Activated T-helper 1 cell treated with anti-CD3 and anti-CD28 coated beads, Interleukin-2, amount 50 U/mL, for 16 hours (primary cell): ENCODE measurements at places on chromosomes 11 and 22.

DNA sequence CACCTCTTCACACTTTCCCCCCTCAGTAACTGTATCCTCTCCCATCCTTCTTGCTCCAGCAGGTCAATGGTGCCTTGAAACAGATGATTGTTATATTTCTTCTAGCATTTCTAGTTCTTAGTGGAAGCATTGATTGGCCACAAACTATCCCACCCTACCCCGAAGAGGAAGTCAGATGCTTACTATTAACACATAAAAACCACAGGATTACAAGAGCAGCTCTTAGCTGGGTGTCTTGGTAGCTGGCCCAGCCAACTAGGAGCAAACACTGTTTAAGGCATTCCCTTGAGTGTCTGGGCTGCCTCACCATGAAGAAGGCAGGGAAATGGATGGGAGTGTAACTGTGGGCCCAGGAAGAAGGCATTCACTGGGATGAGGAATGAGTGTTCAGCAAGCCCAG, 176.6 kb downstream of the GRIK4 start:
- no peak for DNase-seq

DNA sequence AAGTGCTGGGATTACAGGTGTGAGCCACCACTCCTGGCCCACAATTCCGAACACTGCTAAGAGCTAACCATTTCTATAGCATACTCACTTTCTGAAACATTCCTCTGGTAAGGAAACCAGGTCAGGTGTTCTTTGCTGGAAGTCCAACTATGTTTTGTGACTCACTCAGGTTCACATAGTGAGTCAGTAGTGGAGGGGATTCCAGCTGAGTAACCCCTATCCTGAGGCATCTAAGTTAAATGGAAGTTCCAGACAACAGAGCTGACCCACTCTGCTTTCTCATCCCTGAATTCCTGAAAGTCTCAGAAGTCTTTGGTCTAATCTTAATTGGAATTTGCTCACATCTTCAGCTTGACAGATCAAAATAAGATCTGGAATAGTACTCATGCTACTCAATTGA, 3.0 kb upstream of the CHRNA10 start:
- DNase-seq: no peak

GRCh38 chr11:62171261-62171723, 18.7 kb upstream of the SCGB1D1 start:
- DNase-seq: peak; percentile 38

GRCh38 chr11:48050304-48050703, 69.9 kb downstream of the PTPRJ start:
- DNase-seq: no peak

GRCh38 chr11:32888805-32889204, 3.8 kb upstream of the QSER1 start:
- no peak for DNase-seq

- no peak for DNase-seq
These were observed 853.6 kb downstream of the KCNA4 start for GRCh38 chr11:29163231-29163630.

DNA sequence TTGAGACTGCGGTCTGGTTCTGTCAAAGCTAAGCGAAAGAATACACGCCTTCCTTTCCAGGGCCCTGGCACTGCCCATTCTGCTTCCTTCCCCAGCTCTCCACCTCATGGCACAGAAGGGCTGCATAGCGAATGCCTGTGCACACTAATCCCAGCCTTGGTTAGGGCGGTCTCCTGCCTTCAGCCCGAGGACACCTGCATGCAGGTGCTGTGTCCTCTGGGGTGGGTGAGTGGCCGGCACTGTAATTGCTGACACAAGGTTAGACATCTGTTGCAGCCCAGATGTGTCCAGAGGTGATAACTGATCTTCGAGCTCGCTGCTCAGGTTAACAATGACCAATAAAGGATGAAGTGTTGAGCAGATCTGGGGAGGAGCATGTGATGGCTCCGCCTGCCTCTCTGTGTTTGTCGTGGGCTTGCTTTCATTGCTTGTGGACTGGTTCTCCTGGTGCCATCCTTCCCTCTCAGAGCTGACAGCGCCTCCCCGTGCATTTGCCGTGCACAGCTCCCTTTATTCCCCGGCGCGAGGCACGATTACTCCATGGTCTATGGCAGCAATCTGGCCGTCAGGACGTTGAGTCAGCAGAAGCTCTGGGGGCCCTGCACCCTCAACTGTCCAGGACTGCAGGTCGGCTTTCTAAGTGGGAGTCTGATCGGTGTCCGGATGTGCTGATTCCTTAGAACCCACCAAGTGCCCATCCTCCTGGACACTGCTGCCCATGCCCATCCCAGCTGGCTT, 1088.2 kb downstream of the BRD1 start:
- DNase-seq: no peak

- DNase-seq: no peak
These were observed 8.4 kb downstream of the SHISAL1 start for GRCh38 chr22:44304354-44304753.
